Stimulated activated CD8-positive, alpha-beta memory T cell treated with anti-CD3 and anti-CD28 coated beads, Interleukin-2, amount 100 ng/mL, for 1 hour (primary cell): ENCODE measurements at places on chromosomes 13 and 19.

DNA sequence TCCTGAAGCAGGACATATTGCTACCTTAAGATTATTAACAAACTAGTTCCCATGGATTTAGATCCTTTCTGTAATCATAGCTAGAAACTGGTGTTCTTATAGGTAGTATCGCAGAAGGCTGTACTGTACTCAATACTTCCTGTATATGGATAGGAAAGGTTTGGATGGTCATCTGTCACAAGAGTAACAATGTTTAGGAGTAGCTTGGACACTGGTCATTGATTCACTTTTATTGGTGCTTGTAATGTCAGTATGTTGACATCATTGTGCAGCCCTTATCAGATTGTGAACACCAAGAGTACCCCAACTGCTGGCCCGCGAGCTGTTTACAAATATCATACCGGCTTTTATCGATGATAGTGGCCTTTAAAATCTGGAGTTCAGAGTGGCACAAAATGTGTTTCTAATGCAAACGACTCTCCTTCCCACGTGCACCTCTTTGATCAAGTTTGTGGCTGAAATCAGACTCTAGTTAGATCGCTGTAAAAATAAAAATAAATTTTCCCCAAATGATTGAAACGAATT, 605 bp upstream of the CDK8 start:
- no peak for DNase-seq

DNA sequence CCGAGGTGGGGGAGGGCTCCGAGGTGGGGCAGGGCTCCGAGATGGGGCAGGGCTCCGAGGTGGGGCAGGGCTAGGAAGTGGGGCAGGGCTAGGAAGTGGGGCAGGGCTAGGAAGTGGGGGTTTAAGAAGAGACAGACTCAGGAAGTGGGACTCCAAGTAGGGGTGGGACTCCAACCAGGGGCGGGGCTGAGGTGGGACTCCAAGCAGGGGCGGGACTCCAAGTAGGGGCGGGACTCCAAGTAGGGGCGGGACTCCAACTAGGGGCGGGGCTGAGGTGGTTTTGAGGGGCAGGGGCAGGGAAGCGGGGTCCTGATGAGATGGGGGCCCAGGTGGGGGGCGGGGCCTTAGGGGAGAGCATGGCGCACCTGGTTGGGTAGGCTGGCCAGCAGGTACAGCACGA, 13.6 kb downstream of the CFD start:
- DNase-seq: peak; percentile 51

DNA sequence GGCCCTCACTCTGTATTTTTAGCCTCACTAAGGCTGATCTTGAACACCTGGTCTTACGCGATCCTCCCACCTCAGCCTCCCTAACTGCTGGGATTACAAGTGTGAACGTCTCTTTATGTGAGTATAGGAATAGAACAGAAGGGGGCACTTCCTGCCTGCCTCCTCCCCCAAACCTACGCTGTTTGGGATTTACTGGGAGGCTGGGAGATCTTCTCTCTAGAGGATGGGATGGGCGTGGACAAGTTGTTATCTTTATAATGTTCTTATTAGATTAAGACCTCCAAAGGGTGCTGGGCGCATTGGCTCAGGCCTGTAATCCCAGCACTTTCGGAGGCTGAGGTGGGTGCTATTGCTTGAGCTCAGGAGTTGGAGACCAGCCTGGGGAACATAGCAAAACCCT, 2.9 kb upstream of the CSNK1G2 start:
- no peak for DNase-seq

- peak; percentile 68 for DNase-seq
Measured at GRCh38 chr19:49937750-49938381, 8.6 kb upstream of the NUP62 start.

GRCh38 chr19:4328243-4328990, 10.2 kb downstream of the STAP2 start:
- DNase-seq: peak; percentile 87

DNA sequence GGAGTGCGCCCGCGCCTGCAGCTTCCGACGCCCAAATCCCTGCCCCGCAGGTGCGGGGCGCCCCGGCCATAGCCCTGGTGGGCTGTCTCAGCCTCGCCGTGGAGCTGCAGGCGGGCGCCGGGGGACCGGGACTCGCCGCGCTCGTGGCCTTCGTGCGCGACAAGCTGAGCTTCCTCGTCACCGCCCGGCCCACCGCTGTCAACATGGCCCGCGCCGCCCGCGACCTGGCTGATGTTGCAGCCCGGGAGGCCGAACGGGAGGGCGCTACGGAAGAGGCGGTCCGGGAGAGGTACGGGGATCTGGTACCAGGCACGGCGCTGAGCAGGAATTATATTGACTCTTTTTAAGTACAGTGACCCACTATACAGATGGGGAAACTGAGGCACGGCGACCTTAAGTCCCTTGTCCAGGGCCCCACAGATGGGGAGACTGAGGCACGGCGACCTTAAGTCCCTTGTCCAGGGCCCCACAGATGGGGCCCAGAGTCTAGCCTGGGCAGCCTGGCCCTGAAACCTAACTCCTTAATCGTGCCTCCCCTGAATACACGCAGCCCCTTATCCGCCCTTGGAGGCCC, 586 bp downstream of the MRI1 start:
- no peak for DNase-seq

GRCh38 chr13:49146950-49147355, 73.2 kb upstream of the MLNR start:
- no peak for DNase-seq

DNA sequence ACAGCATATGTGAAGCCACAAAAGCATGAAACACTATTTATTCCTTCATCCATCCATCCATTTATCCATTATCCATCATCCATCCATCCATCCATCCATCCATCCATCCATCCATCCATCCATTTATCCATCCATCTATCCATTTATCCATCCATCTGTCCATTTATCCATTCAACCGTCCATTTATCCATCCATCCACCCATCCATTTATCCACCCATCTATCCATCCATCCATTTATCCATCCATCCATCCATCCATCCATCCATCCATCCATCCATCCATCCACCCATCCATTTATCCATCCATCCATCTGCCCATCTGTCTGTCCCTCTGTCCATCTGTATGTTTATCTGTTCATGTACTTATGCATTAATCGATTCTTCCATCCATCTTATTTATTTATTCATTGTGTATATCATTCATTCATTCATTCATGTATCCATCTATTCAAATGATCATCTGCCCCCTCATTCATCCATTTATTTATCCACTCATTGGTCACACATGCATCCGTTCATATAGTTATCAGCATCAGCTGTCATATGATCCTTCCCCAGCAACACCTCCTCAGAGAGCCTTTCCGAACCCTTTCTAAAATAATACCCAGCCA, 7.0 kb upstream of the MYH14 start:
- DNase-seq: no peak

- DNase-seq: no peak
Measured at GRCh38 chr13:44385847-44386246, 12.2 kb downstream of the SERP2 start.

DNA sequence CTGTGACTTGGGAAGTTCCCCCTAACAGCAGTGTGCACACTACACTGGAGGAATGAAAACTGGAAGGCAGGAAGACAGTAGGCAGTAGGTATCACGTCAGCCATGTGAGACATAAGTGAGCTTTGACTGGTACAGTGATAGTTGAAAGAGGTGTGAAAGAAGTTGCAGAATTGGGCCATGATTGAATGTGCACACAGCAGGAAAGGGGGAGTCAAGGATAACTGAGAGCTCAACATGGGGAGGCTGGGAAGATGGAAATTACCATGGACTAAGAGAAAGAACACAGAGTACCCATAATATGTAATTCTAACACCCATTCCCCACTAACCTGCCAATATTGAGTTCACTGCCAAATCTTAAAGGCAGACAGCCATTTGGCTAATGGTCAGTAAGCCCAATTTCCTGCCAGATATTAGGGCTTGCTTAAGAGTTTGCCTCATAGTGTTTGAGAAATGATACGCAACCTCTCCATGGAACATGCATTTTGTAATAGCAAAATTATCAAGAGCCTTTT, 321.7 kb downstream of the DCT start:
- no peak for DNase-seq

DNA sequence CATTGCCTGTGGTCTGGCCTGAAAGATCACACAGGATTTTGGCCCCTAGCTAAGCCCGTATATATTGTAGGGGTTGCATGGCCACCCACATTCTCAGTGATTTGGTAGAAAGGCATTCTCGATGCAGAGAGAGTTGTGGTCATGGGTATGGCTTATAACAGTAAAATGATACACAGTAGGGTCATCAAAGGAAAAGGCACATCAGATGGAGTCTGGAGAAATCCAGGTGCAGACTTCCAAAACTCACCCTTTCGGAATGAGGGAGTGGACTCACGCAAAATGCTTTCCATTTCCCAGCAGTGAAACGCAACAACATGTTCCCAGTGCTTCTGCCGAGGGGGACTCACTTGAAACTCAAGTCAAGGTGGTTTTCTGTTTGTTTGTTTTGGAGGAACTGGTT, 802.5 kb upstream of the SLITRK1 start:
- no peak for DNase-seq

DNA sequence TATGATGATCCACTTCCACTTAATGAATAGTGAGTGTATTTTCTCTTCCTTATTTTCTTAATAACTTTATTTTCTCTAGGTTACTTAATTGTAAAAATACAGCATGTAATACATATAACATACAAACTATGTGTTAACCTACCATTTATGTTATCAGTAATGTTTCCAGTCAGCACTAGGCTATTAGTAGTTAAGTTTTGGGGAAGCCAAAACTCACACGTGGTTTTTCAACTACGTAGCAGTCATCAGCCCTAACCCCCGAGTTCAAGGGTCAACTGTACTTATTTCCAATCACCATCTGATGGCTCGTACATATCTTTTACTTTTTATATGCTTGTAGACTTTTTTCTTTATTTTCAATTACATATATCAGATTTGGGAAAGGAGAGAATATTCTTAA, 95.7 kb downstream of the TNFSF13B start:
- DNase-seq: no peak

- no peak for DNase-seq
Measured at GRCh38 chr13:101146101-101146898, 270.0 kb downstream of the NALCN start.

DNA sequence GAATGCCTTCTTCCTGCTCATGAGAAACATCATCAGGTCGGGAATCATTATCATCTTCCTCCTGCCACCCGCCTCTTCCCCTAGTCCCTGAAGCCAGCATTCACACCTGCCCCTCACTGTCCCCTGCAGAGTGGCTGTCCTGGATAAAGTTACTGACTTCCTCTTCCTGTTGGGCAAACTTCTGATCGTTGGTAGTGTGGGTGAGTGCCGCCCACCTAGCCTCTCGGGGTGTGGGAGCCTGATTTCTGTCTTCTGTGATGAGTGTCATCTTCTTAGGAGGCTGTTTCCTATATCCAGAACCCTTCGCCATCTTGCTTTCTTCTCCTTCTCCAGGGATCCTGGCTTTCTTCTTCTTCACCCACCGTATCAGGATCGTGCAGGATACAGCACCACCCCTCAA, 12.5 kb downstream of the SLC44A2 start:
- no peak for DNase-seq

- DNase-seq: no peak
Measured at GRCh38 chr19:44621367-44621766, 8.0 kb downstream of the IGSF23 start.

GRCh38 chr19:15196360-15197005, 4.3 kb downstream of the NOTCH3 start:
- DNase-seq: no peak

- no peak for DNase-seq
Measured at GRCh38 chr13:78131811-78132210, 213.2 kb upstream of the EDNRB start.

DNA sequence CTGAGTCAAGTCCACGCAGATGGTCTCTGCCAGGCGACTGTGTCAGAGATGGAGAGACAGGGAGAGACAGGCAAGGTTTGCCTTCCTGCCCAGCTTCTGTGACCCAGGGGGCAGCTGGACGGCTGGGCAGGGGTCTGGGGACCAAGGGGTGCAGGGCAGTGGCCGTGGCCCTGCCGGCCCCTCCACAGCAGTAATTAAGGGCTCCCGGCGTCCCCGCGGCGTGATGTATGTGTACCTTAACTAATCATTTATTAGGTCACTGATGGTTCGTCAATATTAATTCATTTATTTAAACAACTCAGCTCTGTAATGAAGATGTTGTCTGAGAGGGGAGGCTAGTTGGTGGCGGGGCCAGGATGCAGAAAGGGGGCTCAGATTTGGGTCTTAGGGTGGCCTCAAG, 28.6 kb upstream of the TCF3 start:
- no peak for DNase-seq

DNA sequence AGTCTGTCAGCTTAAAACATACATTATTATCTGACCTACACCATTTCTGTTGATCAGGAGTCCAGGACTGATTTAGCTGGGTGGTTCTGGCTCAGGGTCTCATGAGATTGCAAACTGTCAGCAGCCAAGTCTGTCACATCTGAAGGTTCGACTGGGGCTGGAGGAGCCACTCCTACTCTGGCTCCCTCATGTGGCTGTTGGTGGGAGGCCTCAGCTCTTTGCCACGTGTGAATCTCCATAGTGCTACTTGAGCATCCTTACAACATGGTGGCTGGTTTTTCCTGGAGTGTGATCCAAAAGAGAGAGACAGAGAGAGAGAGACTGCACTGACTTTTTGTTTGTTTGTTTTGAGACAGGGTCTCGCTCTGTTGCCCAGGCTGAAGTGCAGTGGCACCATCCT, 63.6 kb upstream of the NFIC start:
- DNase-seq: no peak

GRCh38 chr13:30392681-30393045, 29.6 kb upstream of the UBE2L5 start:
- no peak for DNase-seq

DNA sequence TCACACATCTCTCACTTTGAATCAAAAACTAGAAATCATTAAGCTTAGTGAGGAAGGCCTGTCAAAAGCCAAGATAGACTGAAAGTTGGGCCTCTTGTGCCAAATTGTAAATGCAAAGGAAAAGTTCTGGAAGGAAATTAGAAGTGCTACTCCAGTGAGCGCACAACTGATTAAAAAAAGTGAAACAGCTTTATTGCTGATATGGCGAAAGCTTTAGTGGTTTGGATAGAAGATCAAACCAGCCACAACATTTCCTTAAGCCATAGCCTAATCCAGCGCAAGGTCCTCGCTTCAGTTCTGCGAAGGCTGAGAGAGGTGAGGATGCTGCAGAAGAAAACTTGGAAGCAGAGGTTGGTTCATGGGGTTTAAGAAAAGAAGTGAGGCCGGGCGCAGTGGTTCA, 7.6 kb downstream of the PCCA start:
- DNase-seq: no peak

GRCh38 chr13:111319998-111320911, at the start of gene TEX29:
TEX29 (plus strand) TSS chr13:111320642; CDS start chr13:111320891, 249 bp downstream.
- DNase-seq: no peak

- no peak for DNase-seq
Measured at GRCh38 chr13:80931118-80931517, 590.2 kb upstream of the SPRY2 start.
